ENCODE measurements at places on chromosomes 3 and 15.

DNA sequence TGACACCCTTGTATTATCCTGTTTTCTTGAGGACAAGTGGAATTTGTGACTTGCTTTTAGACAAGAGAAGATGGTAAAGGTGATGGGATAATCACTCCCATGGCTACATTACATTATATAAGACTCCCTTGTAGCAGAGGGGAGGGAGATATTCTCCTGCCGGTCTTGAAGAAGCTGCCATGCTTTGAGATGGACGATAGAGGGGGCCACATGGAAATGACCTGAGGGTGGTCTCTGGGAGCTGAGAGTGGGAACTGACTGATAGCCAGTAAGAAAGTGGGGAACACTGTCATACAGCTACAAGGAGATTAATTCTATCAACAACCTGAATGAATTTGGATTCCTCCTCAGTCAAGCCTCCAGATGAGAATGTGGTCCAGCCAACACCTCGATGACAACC lies 540.1 kb downstream of the NTRK3 start:
- no peak for DNase-seq

DNA sequence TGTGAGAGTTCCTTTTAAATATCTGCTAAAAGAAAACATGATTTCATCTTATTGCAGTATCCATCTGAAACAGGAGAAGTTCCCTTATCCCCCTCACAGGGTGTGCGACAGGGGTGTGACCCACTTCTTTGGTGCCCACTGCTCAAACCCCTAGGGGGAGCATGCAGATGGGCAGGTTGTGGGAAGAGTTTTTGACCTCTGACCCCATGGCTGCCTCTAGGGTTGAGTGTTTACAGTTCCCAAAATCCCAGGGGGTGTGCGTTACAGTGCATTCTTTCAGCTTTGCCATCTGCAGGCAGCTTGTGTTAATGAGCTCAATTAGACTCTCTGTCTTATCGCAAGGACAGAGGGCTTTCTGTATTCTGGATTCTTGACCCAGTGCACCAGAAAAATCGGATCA lies 443.2 kb upstream of the FRG2C start:
- DNase-seq: no peak

DNA sequence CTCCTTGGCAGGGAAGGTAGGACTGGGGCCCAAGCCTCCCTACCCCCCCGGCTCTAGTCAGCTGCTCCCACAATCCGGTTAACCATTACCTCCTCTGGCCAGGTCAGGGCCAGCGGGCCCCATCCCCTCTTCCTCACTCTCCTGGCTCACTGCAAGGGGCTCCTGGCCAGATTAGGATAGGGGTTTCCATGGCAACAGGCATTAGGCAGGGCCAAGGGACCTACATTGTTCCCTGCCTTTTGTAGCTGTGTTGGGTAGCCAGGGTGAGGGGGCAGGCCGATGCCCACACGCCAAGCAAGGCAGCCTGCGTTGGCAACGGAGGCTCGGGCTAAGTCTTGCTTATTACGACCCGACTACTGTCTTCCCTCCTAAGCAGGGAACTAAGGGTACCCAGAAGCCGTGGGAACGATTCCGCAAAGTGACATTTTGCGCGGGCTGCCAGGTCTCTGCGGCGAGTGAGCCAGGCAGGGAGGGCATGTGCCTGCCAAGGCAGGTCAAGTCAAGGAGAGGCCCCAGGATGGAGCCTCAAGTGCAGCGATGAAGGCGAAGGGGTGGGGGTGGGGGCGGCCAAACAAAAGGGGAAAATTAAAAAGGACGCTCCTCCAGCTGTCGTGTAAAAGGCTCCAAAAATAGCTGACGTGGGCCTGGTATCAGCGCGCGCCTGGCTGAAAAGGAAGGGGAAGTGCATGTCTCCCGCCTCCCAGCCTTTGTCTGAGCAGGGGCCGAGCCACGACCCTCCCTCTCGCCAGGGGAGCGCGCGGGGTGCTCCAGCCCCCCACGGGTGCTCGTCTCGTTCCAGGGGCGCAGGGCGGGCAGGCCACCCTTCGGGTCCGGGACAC lies 919 bp downstream of the IDH2 start:
- no peak for DNase-seq

DNA sequence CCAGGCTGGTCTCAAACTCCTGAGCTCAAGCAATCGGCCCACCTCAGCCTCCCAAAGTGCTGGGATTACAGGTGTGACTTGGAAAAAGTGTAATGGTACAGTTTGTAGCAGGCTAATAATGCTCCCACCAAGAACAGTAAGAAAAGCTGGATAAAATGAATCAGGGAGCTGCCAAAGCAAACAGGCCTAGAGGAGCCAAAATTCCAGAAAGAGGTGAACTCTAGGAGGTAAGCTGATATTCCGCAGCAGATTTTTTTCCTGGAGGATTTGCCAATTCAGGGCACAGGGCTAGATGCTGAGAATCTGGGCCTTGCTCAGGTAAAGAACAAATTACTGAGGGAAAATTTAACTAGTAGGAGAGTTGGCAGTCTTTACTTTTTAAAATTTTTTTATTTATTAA lies 11.0 kb upstream of the PCYT1A start:
- DNase-seq: no peak

GRCh38 chr3:64240396-64240795 lies 15.1 kb upstream of the PRICKLE2 start:
- no peak for DNase-seq

DNA sequence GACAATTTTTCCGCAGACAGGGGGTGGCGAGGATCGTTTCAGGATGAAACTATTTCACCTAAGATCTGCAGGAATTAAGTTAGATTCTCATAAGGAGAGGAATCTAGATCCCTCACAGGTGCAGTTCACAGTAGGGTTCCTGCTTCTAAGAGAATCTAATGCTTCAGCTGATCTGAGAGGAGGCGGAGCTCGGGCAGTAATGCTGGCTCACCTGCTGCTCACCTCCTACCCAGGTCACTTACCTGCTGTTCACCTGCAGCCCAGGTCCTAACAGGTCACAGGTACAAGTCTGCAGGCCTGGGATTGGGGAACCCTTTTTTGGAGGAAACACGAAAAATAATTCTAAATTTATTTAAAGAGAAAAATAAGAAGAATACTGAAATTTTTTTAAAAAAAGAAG lies 406.8 kb downstream of the MCTP2 start:
- no peak for DNase-seq

GRCh38 chr3:70090322-70090913 lies 90.9 kb downstream of the SAMMSON start:
- DNase-seq: no peak

DNA sequence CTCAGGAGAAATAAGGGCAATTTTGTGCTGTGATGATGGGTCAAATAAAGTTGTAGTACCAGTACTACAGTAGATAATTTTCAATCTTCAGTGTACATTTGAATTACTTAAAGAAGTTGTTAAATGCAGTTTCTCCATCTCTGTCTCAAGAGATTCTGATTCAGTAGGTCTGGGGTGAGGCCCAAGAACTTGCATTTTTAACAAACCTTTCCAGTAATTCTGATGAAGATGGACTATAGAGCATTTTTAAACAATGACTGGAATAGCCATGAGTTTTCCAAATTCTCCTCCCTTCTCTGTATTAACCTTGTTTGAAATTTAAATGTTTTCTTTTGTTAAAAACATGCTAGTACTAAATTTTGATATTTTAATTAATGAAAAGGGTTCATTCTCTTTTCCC lies 127.0 kb upstream of the CD96 start:
- DNase-seq: no peak

DNA sequence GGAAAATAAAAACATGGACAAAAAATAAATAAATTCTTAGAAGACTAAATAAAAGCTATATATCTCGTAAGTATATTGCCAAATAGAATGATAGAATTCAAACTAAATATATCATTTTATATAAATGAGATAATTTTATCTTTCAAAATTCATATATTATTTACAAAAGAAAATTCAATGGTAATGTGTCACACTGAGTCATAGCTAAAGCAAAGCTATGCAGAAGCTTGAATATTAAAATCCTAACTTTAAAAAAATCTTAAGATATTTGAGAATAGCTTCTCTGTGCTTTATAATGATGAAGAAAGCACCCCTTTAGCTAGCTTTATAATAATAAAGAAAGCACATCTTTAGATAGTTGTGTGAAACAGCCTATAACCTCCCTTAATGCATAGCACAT lies 1010.8 kb downstream of the OTOL1 start:
- no peak for DNase-seq

DNA sequence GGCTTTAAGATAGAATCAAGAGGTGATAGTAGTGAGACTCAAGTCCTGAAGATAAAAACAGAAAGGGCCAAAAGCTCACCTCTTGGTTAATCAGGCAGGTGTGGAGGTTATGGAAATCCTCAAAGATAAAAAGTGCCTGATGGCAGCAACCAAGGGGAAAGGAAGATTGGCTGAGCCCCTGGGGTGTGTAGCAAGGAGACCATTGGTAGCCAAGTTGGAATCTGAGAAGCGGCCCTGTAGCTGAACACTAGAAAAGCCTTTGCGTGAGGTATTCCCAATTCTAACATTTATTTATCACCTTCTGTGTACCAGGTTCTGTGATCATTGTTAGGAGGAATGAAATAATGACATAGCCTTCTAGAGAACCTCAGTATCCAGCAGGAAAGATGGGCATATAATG lies 98.9 kb downstream of the ZNF609 start:
- no peak for DNase-seq

- peak; percentile 43 for DNase-seq
Measured at GRCh38 chr15:93087825-93088199, 1.2 kb downstream of the RGMA start.

DNA sequence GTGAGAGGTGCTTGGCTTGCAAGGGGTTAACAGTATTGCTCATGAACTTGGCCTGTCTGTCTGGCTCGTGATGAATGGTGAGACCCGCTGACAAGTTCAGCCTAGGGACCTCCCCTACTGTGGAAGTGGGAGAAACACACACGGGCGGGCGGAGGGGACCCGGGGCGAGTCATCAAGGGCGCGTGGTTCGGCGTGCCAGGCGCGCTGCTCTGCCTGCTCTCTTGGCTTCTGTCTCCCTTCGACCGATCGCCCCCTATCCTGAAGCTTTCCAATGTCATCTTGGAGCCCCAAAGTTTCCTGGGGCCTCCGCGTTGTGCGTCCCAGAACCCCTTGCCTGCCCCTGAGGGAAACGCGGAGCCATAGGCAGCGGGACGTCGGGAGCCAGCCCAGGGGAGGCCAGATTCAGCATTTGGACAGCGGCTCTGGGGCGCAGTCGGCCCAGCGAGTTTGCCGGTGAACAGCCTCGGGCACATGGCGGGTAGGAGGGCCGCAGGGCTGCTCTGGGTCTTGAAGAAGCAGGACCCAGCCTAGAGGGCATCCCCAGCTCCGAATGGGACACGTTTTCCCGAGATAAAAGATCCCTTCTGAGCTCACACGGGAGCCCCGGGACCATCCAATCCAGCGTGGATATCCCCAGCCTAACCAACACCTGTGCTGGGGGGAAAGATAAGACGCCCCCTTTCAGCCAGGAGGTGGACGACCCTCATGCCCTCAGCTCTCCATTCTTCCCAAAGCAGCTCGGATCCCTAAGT lies 27.0 kb upstream of the POLG start:
- no peak for DNase-seq

- DNase-seq: no peak
Measured at GRCh38 chr3:134428401-134428800, 54.2 kb upstream of the AMOTL2 start.

DNA sequence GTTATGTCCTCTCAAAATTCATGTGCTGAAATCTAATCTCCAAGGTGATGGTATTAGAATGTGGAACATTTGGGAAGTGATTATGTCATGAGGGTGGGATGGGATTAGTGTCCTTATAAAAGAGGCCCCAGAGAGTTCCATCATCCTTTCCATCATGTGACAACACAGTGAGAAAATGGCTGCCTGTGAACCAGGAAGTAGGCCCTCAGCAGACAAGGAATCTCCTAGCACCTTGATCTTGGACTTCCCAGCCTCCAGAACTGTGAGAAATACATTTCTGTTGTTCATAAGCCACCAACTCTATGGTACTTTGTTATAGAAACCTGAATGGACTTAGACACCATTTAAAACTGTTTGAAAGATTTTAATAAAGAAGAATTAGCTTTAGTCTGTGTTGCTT lies 20.8 kb downstream of the SUCNR1 start:
- DNase-seq: no peak
